Metanephros (tissue), 2 donors: ENCODE measurements at places on chromosomes 4 and X. TPM values are rescaled to one million over a fixed set of nuclear protein-coding genes. Genes with fewer than 3 reads are reported as not detected.

CPLX1 gene
- total RNA-seq = 2.6 TPM

PDCL2 gene
- not detected for total RNA-seq

CXCL1 gene
- 5.9 TPM for total RNA-seq

SHOX gene
- 0.06 TPM for total RNA-seq

TSR2 gene
- 19.2 TPM for total RNA-seq

SPOCK3 gene
- total RNA-seq = 6.1 TPM

TMEM31 gene
- total RNA-seq = not detected

TKTL1 gene
- total RNA-seq = 0.18 TPM

VCX3B gene
- not detected for total RNA-seq

CT45A5 gene
- not detected for total RNA-seq

TMEM47 gene
- 44.8 TPM for total RNA-seq

GRIA2 gene
- 0.82 TPM for total RNA-seq

ATP7A gene
- total RNA-seq = 18.9 TPM

MAGEE2 gene
- 0.47 TPM for total RNA-seq
